ENCODE measurements at places on chromosomes 1 and 21.

DNA sequence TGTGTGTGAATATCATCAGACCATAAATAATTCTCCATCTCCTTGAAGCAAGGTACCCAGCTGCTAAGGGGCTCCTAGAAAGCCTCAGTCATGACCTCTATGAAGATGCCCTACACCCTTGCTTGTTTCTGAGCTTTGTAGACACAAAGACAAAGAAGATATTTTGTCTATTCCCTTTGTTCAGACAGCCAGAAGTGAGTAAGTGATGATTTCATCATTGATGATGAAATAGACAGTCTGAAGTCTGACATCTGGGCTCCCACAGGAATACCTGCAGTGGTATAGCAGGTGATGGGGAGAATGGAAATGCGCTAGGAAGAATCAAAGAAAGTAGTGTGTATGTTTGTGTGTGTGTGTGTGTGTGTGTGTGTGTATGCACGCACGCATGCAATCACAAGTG, 82.2 kb upstream of the DPT start:
- no peak for DNase-seq

DNA sequence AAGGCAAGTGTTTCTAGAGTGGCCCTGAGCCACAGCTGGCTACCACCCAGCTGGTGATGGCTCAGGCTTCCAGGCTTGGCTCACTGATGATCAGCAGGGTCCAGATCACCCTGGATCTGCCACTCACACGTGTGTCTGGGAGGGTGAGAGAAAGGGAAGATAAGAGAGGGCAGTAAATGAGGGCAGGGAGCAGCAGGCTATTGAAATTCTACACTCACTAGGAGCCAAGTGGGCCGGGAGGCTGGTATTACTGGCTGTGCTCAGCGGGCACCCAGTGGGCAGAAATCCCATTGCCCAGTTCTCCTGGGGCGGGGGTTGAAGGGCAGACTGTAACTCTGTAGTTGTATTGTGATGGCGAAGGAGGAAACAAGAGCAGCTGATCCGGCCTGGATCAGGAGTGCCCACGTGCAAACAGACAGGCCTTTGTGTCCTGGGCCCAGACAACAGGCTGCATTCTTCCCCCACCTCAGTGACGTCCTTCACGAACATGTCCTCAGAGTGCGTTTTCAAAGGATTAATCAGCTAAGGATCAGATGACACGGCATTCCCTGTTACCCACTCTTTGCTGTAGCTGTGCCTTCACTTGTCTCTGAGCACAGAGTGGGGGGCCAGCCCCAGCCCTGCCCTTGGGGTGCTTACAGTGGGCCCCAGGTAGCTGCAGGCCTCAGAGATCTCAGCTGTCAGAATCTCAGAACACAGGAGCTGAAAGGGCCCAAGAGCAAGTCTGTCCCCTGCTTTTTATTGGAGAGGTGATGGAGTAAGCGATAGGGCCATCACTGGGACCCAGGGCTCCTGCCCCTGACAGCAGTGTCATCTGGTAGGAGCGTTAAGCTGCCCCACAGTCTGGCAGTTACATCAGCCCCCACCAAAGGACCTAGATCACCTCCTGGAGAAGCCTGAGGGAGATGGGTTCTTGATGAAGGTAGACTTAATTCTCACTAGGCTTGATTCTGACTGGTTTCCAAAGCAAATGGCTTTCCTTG, 60.5 kb downstream of the ATP1A1 start:
- peak; percentile 50 for DNase-seq

DNA sequence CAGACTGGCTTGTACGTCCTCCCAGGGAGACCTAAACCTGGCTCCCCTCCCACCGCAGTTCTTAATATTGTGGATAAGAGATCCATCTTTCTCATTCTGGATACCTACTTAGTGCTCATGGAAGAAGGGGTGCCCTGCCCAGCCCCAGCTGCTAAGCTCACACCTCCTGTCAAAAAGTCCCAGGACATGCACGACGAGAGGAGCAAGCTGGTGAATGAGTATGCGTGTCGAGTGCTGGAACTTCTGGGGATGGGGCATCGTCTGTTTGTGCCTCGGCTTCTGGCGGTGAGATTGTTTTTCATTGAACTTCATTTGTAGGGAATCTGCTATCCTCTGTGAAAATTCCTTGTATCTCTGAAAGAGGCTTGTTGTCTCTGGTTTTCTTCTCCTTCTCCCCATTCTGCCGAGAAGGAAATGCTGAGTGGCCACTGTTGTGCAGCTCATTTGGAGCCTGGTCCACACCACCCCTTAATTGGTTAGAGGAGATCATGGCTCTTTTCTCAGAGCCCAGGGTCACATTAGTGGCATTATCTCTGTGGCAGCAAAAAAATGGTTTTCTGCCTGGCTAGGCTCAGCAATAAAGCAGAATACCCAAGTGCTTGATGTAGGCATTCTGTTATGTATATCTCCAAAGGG, 199.4 kb upstream of the CACYBP start:
- DNase-seq = no peak

DNA sequence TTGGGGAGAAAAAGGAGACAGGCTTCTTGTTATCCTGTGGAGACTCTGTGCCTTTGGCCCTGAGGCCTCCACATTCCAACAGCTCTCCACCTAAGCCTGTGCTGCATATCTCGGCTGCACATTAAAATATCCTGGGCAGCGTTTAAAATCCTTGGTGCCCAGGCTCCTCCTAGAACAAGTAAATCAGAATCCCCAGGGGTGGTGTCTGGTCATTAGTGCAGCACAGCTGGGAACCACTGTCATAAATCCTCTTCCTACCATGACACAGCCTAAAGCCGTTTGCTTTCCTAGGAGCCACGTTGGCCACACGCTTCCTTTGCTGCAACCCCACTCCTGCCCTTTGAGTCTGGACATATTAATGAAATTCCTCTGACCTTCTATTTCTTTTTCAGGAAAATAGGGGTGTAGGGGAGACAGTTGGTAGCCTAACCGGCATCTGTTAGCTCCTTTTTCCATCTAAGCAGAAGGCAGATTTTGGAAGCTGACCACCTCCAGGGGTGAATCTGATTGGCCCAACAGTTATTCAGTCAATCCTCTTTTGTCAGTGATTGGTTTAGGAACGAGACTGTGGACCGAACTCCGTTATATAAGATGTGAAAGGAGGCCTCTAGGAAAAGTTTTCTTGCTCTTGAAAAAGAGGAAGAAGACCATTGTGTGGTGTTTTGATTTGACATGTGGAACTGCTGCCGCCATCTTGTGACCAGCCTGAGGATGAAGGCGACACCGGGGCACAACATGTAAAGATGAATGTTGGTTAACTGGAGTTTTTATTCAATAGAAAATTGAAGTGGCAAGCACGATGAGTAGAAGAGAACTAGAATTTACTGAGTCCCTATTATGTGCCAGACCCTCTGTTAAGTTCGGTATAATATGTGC, 41.9 kb downstream of the JUN start:
- no peak for DNase-seq

DNA sequence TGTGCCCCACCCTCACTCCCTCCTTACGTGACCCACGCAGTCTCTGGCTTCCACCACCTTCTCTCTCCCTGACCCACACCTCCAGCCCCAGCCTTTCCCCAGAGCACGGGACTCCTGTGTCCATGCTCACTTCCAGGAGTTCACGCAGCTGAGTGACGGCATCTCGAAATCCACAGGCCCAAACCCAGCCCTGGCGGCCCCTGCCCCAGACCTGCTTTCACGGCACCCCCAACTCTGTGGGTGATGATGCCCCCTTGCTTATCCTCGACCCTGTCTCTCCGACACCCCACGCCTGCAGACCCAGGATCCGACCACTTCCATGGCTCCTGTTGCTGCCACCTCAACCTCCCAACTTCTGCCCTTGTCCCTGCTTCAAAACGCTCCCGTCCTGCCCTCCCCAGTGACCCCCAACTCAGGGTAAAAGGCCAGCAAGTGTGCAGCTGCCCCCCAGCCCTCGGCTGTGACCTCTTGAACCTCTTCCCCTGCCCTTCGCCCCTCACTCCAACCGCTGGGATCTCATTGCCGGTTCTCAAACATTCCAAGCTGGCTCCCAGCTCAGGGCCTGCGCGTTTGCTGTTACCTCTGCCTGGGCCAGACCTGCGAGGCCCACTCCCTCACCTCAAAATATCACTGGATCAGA, 30.4 kb upstream of the LAPTM5 start:
- no peak for DNase-seq

DNA sequence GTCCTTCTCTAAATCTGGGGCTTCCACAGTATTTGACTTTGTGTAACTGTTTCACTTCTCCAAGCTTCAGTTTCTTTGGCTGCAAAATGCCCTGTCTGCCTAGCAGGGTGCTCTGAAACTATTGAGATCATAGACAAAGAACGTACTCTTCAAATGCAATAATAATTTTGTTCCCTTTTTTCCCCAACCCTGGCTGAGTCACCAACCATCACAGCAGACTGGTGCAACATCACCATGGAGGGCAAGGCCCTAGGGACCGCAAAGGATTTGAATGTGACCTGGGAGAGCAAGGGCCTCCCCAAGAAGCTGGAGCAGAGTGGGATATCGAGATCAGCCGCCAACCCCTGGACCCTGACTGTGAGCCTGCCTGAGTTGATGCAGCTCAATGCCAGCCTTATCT, 115.0 kb downstream of the FCRL5 start:
- DNase-seq = no peak

- DNase-seq = no peak
Observed at GRCh38 chr21:31992391-31992790, 119.6 kb downstream of the HUNK start.

DNA sequence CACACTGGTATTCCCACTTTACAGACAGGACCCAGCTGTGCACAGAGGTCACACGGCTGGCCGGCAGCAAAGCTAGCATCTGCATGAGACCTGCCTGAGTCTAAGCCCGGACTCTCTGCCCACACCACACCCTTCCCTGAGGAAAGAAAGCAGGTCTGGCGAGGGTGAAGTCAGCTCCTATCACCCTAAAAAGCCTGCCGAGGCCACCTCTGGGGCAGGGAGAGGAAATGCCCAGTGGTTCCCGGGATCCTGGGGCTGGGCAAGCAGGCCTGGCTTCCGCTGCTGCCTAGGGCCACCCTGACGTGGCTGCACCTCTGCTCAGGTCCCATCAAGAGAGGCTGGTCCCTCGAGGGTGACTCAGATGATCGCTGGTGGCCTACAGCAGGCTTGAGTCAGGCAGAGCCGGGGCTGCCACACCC, 42.2 kb downstream of the RAP1GAP start:
- DNase-seq = no peak

GRCh38 chr1:208264469-208265121, 20.4 kb upstream of the PLXNA2 start:
- DNase-seq = peak; percentile 23

GRCh38 chr21:34924771-34925419, 124.2 kb downstream of the RUNX1 start:
- DNase-seq = no peak

DNA sequence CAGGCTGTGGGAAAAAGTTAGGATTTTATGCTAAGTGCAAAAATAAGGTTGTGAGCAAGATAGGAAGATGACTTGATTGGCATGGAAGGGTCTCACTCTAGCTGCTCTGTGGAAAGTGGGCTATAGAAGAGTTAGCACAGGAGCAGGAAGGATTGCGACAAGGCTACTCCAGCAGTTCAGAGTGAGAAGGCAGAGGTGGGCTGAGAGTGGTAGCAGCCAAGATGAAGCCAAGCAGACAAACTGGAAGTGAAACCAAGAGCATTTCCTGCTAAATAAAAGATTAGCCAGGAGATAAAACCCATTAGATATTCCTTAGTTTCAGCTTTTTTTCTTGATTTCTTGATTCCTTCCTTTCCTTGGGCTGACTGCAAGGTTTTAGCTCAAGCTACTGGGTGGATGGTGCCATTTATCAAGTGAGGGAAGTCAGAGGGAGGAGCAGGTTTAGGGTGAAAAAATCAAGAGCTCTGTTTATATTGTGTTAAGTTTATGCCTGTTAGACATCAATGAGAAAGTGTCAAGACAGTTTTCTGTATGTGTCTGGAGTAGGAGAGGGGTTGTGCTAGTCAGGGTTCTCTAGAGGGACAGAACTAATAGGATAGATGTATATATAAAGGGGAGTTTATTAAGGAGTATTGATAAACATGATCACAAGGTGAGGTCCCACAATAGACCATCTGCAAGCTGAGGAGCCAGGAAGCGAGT, 33.1 kb upstream of the ZNF644 start:
- DNase-seq = no peak

GRCh38 chr1:194466706-194467105, 1280.3 kb upstream of the B3GALT2 start:
- no peak for DNase-seq

- DNase-seq = no peak
Observed at GRCh38 chr1:193143285-193143684, 21.5 kb downstream of the CDC73 start.

GRCh38 chr1:160410406-160411005, 10.1 kb downstream of the VANGL2 start:
- peak; percentile 48 for DNase-seq

GRCh38 chr1:207241164-207241934, 80.1 kb upstream of the CD55 start:
- DNase-seq = no peak

DNA sequence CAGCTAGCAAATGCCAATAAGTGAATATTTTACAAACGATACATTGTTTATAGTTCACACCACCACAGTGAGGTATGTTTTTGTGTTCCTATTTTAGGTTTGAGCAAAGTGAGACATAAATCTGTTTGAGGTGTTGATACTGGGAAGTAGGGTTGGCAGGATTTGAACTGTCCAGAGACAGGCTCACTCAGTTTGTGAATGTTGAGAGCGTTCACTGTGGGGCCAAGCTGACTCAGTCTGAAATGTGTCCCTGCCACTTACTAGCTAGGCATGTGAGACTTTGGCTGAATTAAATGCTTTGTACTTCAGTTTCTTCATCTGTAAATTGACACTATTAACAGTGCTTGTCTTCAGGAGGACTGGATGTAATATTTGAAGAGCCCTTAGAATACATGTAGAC, 35.1 kb downstream of the DIRAS3 start:
- DNase-seq = no peak

GRCh38 chr1:246275036-246275435, 232.0 kb downstream of the SMYD3 start:
- DNase-seq = no peak

GRCh38 chr1:159473335-159473734, 33.8 kb downstream of the OR10J1 start:
- DNase-seq = no peak

DNA sequence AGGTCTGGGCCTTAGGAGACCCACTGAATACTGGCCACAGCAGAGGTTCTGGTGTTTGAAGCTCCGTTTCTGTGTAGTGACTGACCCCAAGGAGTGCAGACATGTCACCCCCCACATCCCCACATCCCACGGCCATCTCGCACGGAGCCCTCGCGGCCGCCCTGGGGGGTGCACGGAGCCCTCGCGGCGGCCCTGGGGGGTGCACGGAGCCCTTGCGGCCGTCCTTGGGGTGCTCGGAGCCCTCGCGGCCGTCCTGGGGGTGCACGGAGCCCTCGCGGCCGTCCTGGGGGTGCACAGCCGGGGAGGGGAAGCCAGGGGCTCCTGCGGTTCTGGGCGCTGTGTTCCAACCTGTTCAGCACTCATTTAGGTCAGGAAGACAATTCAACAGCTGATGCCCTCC, 68.4 kb downstream of the SCCPDH start:
- DNase-seq = no peak

DNA sequence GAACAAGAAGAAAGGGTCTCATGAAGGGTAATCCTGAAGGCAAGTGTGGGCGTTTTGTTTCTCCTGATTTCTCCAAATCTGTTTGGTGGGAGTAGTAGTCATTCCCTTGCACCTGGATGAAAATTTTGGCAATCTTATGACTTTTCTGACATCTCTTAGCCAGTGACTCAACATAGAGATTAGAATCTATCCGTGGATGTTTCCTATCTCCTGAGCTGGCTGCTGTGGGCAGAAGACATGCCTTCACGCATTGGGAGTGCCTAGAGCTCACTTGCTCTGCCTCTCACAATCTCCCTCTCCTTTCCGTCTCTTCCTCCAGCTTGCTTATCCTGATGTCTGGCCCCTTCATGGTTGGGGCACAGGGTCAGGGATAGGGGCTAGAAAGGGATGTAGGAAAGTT, 174.2 kb upstream of the NFIA start:
- no peak for DNase-seq
